ENCODE measurements at places on chromosomes 6 and 20.

- no peak for DNase-seq
These were observed 760.9 kb upstream of the FLRT3 start for GRCh38 chr20:15098351-15098750.

DNA sequence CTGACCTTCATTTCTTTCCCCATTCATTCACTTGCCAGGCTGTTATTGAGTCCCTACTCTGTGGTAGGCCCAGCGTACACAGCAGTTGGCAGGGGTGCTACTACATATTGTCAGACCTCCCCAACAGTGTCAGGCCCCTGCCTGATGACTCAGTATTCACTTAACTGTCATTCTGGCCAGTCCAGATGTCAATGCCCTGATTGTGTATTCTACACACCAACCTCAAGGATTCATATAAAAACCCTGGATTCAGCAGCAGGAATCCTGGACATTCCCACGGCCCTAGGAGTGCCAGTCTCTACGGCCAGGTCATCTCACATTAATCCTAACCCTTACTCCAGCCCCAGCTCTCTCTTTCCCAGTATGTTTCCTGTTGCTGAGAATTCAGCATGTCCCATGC, 151.5 kb downstream of the TASP1 start:
- no peak for DNase-seq

GRCh38 chr6:139239064-139239463, 52.7 kb downstream of the TXLNB start:
- no peak for DNase-seq

GRCh38 chr6:45836984-45837383, 178.7 kb downstream of the CLIC5 start:
- DNase-seq, result no peak

DNA sequence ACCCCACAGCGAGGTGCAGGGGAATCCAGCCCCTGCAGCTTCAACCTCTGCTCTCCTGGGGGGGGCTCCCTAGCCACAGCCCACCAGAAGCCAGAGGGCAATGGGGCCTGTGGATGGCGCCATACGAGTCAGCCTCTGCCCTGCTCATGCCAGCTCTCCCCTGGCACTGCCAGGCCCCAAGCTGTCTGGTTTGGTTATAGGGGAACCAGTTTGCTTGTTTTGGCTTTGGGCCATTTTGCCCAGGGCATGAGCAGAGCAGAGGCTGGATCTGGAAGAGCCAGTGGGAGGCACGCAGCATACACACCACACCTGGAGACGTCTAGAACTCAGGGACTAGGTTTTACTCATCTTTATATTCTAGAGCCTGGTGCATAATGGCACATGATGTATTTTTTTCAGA, 66.7 kb upstream of the SLC22A16 start:
- no peak for DNase-seq

DNA sequence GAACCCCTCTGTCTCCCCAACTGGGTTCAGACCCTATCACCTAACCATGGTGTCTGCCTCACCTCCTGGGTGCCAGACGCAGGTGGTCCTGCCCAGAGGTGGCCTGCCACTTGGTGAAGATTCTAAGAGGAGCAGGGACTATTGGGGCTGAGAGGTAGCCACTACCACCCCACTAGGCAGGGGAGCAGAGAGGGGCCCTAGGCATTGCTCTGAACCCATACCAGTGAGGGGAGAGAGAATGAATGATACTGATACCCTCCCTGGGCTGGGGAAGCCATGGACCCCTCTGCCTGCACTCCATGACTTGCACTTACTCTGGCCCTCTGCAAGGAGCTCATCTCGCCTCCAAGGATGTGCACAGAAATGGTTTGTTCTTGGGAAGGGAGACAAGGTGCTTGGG, 31.7 kb upstream of the SPDEF start:
- no peak for DNase-seq

- DNase-seq, result no peak
These were observed 206.3 kb downstream of the ZDHHC14 start for GRCh38 chr6:157587127-157587926.

- no peak for DNase-seq
These were observed 127.6 kb upstream of the FAM184A start for GRCh38 chr6:119205911-119206618.

- DNase-seq, result no peak
These were observed 83.8 kb upstream of the TOX2 start for GRCh38 chr20:43830883-43831282.

- no peak for DNase-seq
These were observed 309.8 kb upstream of the SUPT3H start for GRCh38 chr6:45687570-45687969.

GRCh38 chr20:38961530-38962043, 557 bp upstream of the DHX35 start:
- no peak for DNase-seq

GRCh38 chr20:4227085-4227821, 211.9 kb upstream of the RNF24 start:
- DNase-seq, result no peak

DNA sequence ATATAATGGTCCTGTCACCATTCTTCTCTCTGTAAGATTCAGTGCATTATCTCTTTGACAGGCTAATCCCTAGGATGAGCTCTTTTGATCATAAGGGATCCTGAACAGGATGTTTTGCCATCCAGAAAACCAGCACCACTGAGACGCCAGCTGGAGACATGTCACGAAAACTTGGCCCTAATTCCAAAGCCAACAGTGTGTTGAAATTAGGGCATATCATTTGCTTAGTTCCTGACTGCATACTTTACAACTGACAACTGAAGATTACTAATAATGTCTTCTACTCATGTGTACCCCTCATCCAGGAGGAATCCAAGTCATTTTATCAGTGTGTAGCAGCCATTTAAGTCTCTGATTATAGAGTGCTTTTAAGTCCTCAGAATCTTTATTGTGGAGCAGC, 243.6 kb downstream of the KCNQ5 start:
- DNase-seq, result no peak

- DNase-seq, result no peak
These were observed 123.1 kb downstream of the PLEKHG1 start for GRCh38 chr6:150722614-150723344.

GRCh38 chr20:35326021-35326739, 34.0 kb upstream of the FAM83C start:
- DNase-seq, result no peak

- no peak for DNase-seq
These were observed 22.3 kb upstream of the CEP162 start for GRCh38 chr6:84249724-84250123.

- no peak for DNase-seq
These were observed at the start of gene RAET1E for GRCh38 chr6:149897855-149898744. Gene RAET1E, minus strand, starts transcription at chr6:149898113. Its CDS starts 7,212 bp downstream, at chr6:149890901.

GRCh38 chr20:62733526-62733842, 24.8 kb downstream of the NTSR1 start:
- no peak for DNase-seq

DNA sequence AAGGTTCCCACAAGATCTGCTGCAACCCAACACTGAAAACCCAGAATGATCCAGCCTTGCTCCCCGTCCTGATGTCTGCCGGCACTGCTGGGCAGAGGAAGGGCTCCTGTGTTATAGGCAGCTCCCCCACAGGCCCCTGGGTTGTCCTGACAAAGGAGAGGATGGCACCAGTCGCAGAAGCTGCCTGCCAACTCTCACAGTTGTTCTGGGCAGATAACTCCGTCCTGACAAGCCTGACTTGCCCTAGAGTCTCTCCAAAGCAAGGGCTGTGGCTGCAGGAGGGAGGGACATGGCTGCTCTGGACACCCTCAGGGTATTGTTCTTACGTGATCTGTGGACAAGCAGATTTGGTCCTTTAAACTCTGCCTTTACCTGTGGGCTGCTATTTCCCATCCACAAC, 243.8 kb downstream of the CDH26 start:
- DNase-seq, result no peak

- no peak for DNase-seq
These were observed 125.7 kb upstream of the EDN1 start for GRCh38 chr6:12164508-12164770.
